Thyroid gland (tissue), 4 donors: ENCODE measurements at places on chromosomes 7 and 10. TPM values are rescaled to one million over a fixed set of nuclear protein-coding genes. Genes with fewer than 3 reads are reported as not detected.

Gene EBLN1
- total RNA-seq = not detected

Gene DHX32
- 33.3 TPM for total RNA-seq

Gene PIP
- not detected for total RNA-seq

Gene MRLN
- total RNA-seq = not detected

Gene PAX4
- not detected for total RNA-seq

Gene OPN1SW
- total RNA-seq = not detected

Gene SAMD9L
- 13.0 TPM for total RNA-seq

Gene TMEM270
- not detected for total RNA-seq

Gene RADIL
- total RNA-seq = 7.1 TPM

Gene CPEB3
- total RNA-seq = 12.3 TPM

Gene ASCC1
- 30.3 TPM for total RNA-seq

Gene EPHB6
- total RNA-seq = 26.0 TPM

Gene NT5C2
- total RNA-seq = 238 TPM

Gene ASAH2
- total RNA-seq = 0.81 TPM

Gene OR2A5
- not detected for total RNA-seq

Gene COPG2
- 25.3 TPM for total RNA-seq

Gene GARIN1A
- 1.7 TPM for total RNA-seq

Gene ZNF853
- total RNA-seq = 17.9 TPM

Gene TMEM213
- not detected for total RNA-seq

Gene GTPBP10
- total RNA-seq = 41.4 TPM

Gene KIF11
- 1.5 TPM for total RNA-seq

Gene C10orf71
- total RNA-seq = not detected

Gene VAX1
- not detected for total RNA-seq
